Sigmoid colon (tissue), 7 donors: ENCODE measurements at places on chromosomes 5 and 9. TPM values are rescaled to one million over a fixed set of nuclear protein-coding genes. Genes with fewer than 3 reads are reported as not detected.

The VCAN gene
- total RNA-seq: 65.8 TPM

The GLRA1 gene
- not detected for total RNA-seq

The SLC36A2 gene
- total RNA-seq: not detected

The IL11RA gene
- total RNA-seq: 110 TPM

The TAF11L14 gene
- total RNA-seq: not detected

The PCDHB16 gene
- total RNA-seq: 3.6 TPM

The RASEF gene
- total RNA-seq: 0.27 TPM

The OR1B1 gene
- not detected for total RNA-seq

The GRAMD2B gene
- 33.0 TPM for total RNA-seq

The SURF2 gene
- 32.3 TPM for total RNA-seq

The ADAMTS19 gene
- 2.1 TPM for total RNA-seq

The ABCA1 gene
- total RNA-seq: 76.7 TPM

The LRRC70 gene
- 3.2 TPM for total RNA-seq

The DND1 gene
- not detected for total RNA-seq

The HACD4 gene
- total RNA-seq: 13.9 TPM

The PCDHA11 gene
- 0.71 TPM for total RNA-seq

The SPAG8 gene
- 2.5 TPM for total RNA-seq

The MAMDC2 gene
- 89.9 TPM for total RNA-seq

The CNTLN gene
- total RNA-seq: 19.9 TPM

The ENG gene
- total RNA-seq: 17.1 TPM

The FCN2 gene
- not detected for total RNA-seq

The MRPS2 gene
- 38.0 TPM for total RNA-seq

The ARL14EPL gene
- total RNA-seq: not detected

The NPR3 gene
- total RNA-seq: 7.2 TPM

The ADAM19 gene
- total RNA-seq: 23.5 TPM

The SNX2 gene
- 96.7 TPM for total RNA-seq

The PCDHAC2 gene
- total RNA-seq: 2.1 TPM

The PLK2 gene
- 19.3 TPM for total RNA-seq

The ANKRD18A gene
- under 0.01 TPM for total RNA-seq

The CBY3 gene
- not detected for total RNA-seq

The CTXN3 gene
- total RNA-seq: not detected
